HFF-Myc (cell line): ENCODE measurements at places on chromosomes 2 and 18.

DNA sequence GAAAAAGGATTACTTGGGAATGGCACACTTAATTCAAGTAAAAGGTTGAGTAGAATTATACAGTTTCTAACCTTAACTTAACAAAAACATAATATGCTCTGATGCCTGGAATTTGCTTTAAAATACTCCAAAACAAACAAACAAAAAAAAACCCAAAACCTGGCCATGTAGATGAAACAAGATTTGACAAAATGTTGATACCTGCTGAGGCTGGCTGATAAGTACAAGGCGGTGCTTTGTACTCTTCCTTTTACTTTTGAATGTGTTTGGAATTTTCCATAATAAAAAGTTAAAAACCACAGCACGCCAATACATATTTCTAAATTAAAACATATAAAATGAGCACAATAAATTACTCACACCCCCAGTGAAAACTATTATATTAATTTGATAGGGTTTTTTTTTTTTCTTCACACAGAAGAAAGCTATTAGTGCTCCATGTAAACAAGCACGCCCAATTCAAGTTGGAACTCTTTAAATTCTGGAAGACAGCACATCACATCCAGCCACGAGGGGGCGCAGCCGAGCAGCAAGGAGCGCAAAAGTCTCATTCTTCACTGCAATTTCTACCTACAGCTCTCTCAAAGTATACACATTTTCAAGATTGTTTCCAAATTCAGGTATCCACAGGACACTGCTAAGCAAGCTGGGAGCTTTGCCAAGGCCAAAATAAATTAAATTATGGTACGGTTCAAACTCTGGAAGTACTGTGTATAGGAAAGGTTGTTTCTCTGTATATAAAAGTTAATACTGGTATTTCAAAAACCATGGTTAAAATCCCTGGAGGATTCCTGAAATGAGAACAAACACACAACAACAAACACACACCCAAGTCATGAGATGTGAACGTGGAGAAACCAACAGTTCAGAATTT lies 7.5 kb downstream of the SERTAD2 start:
- no peak for DNase-seq

DNA sequence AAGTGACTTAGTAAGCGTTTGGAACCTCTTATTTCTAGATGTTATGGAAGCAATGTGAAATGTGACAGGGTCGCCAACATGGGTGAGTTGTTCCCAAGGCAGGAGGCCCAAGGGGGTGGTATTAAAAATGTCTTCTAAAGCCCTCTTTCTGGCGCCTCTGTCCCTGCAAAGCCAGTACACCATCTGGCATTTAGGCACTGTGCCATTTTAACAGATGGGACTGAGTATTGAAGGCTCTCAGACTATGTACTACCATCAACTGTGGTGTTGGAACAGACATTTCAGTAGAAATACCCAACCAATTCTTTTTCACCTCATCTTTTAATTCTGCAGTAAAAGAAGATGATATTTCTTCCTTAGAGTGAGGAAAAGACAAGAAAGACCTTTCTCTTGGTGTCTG lies 384.5 kb upstream of the MMADHC start:
- DNase-seq: peak; percentile 17

DNA sequence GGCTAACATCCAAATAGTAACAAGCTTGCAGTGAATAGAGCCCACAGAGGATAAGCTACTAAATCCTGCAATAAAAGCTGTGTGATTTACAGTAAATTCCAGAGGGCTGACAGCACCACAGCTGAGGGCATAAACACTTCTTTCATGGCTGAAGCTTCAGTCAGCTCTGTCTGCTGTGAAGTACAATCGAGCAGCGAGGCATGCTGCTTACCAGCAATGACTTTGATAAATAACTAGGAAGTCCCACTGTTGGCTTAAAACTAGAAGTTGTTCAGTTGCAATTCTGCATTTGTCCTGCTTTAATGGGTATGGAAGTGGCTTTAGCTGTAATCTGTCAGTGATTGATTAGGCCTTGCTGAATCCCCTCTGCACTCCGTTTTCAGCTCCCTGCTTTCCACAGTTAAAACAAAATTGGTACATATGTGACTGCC lies 65.2 kb upstream of the FIGN start:
- DNase-seq: no peak

- no peak for DNase-seq
Measured at GRCh38 chr2:205352593-205352992, 329.7 kb upstream of the NRP2 start.

DNA sequence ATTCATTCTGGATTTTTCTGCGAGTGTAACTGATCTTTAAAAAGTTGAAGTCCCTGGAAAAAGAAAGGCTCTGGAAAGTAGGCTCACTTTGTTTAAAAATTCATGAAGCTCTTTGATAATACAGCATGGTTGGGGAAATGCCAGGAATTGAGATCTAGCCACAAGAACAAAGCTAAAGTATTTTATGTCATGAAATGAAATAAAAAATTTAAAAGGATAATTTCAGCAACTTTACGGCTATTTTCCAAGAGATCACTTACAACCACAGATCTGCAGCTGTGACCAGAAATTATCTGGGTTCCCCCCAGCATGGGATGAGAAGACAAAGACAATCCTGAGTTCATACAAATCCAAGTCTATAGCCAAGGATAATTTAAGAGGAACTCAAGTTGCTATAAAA lies 25.3 kb upstream of the RFX8 start:
- no peak for DNase-seq

DNA sequence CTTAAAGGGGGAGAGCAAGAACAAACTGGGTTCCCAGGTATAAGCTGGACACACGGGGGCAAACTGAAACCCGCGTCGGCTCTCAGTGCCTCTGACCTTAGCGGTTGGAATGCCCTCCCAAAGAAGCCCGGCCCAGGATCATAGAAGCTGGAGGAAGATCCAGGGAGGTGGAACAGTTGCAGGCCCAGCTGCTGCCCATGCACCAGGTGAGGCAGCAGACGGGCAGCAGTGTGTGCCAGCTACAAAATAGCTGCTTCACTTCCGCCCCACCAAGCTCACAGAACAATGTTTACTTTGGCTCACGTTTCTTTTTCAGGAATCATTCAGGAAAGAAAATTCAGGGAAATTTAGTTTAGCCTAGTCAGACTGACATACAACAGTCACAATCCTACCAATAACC lies 3.9 kb upstream of the ERMN start:
- no peak for DNase-seq

- no peak for DNase-seq
Measured at GRCh38 chr2:180017784-180018183, 10.7 kb upstream of the CWC22 start.

DNA sequence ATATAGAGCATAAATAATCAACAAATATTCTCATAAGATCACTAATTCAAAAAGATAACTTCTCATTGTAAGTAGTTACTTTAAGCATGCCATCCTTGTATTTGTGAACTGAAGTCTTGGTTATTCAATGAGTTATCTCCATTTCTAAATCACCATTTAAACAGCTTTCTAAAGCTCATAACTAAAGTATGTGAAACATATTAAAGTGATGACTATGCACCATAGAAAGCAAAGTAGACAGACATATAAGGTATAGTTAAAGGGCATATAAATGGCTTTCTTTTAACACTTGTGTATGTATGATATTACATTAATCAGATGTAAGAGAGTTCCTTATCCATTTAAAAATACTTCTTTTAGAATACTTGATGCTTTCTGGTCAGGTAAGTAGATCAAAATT lies 83.5 kb downstream of the IKZF2 start:
- DNase-seq: no peak

- peak; percentile 75 for DNase-seq
Measured at GRCh38 chr2:226661789-226662545, 137.7 kb downstream of the IRS1 start.

GRCh38 chr2:15472876-15473275 lies 88.3 kb downstream of the NBAS start:
- DNase-seq: no peak

DNA sequence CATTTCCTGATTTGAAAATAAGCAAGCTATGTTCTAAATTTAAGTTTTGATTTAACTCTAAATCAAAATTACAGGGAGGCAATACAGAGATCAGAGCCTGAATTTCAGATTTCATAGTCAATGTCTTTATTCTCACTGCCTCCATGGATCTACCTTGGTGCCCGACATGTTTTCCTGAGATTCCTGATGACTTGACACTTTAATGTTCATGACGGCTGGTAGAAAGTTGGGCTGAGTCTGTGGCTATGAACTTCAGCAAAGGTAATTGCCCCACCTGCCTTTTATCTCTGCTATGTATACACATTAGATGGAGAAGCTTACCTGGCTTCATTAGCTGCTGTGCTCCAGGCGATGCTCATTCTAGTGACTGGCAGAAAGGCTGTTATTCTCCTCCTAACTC lies 1390.5 kb upstream of the CELF4 start:
- no peak for DNase-seq

DNA sequence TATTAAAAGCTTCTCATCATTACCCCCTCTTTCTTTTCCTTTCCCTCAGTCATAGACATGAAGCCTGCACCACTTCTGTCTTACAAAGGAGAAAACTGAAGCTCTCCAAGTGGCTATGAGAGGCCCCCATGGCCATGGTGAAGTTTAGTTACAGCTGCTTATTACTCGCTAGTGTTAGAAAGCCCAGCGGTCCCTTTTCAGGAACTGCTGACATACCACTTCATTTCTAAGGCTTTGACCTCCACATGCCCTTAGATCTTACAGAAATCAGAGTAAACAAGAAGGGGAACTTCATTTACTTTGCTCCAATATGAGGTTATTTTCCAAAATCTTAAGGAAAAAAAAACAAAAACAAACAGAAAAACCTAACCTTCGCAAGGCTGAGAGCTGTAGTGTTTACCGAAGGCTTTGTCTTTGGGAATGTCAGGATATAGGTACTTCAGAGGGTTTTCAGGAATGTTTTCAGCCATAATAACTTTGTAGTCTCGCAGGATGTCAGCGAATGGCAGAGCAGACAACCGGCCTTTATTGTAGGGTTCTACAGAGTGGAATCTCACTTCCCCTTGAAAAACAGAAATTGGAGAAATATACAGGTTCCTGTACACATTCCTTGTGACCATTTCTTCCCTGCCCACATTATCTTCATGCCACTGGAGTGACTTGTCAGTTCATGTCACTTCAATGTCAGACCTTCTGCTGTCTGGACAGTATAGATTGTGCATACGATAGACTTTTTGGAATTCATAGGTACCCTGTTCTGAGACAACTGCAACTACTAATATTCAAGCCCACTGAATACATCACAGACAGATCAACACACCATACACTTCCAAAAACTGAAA lies 18.8 kb upstream of the STAT1 start:
- DNase-seq: no peak

DNA sequence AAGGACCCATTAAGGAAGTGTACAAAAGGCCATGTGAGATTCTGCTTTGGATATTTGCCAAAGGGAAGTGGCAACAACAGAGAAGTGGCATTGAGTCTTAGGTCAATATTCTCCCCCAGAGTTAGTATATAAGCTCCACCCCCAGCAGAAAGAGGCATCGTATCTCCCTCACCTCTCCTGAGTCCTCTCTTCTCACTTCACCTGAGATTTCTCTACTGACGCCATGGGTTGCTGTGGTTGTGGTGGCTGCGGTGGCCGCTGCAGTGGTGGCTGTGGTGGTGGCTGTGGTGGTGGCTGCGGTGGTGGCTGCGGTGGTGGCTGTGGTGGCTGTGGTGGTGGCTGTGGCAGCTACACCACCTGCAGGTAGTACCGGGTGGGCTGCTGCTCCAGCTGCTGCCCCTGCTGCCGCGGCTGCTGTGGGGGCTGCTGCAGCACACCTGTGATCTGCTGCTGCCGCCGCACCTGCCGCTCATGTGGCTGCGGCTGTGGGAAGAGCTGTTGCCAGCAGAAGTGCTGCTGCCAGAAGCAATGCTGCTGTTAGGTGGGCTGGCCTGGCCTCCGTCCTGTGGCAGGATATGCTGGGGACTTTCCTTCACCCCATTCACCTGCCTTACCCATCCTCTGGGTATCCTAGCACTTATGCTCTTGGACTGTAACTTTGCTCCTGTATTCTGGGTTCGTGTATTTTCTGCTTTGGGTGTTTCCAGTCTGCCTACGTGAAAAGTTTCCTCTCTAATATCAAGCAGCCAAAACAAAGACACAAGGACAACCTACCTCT lies 5.9 kb downstream of the SCYGR3 start:
- no peak for DNase-seq

DNA sequence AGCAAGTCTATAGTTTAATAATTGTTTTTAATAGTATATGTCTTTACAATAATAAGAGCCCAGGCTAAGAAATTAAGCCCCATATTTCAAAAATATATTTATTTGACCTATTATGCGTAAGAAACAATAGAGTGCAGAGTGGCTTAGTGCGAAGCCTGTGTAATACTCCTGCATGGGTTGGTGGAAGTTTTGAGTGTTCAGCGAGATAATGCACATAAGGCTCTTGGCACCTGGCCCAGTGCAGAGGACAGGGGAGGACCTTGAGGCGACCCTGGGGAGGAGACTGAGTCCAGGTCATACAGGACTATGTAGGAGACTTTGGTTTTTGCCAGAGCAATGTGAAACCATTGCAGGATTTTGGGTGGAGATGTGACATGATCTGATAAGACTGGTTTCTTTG lies 132.4 kb upstream of the ST6GAL2 start:
- DNase-seq: no peak

DNA sequence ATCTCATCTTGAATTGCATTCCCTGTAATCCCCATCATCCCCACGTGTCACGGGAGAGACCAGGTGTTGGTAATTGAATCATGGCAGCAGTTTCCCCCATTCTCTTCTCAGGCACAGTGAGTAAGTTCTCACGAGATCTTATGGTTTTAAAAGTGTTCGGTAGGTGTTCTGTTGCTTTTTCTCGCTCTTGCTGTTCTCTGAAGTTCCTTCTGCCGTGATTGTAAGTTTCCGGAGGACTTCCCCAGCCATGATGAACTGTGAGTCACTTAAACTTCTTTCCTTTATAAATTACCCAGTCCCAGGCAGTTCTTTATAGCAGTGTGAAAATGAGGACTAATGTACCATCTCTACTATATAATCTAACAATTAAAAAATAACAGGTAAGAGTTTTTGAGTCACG lies 409.9 kb upstream of the NRXN1 start:
- no peak for DNase-seq

- peak; percentile 78 for DNase-seq
Measured at GRCh38 chr2:61620244-61621159, 82.3 kb upstream of the XPO1 start.

GRCh38 chr2:144084114-144084661 lies 435.7 kb downstream of the ZEB2 start:
- no peak for DNase-seq

GRCh38 chr18:41569867-41570266 lies 385.2 kb upstream of the PIK3C3 start:
- DNase-seq: no peak

GRCh38 chr18:13642440-13642827 lies 83.9 kb downstream of the FAM210A start:
- no peak for DNase-seq

- no peak for DNase-seq
Measured at GRCh38 chr18:46461993-46462392, 195.0 kb downstream of the LOXHD1 start.

- DNase-seq: no peak
Measured at GRCh38 chr2:17326717-17327116, 191.5 kb downstream of the RAD51AP2 start.

- no peak for DNase-seq
Measured at GRCh38 chr18:25039781-25040180, 312.2 kb downstream of the ZNF521 start.

- DNase-seq: no peak
Measured at GRCh38 chr2:112870841-112871835, 34.6 kb upstream of the IL1B start.
